ENCODE measurements at places on chromosomes 1 and 21.

GRCh38 chr1:195185321-195185720 lies 1422.9 kb downstream of the KCNT2 start:
- no peak for DNase-seq

- no peak for DNase-seq
Observed at GRCh38 chr1:44707959-44708831, 22.8 kb downstream of the RNU5D-1 start.

GRCh38 chr1:154253671-154254070 lies 18.8 kb upstream of the HAX1 start:
- DNase-seq = no peak

DNA sequence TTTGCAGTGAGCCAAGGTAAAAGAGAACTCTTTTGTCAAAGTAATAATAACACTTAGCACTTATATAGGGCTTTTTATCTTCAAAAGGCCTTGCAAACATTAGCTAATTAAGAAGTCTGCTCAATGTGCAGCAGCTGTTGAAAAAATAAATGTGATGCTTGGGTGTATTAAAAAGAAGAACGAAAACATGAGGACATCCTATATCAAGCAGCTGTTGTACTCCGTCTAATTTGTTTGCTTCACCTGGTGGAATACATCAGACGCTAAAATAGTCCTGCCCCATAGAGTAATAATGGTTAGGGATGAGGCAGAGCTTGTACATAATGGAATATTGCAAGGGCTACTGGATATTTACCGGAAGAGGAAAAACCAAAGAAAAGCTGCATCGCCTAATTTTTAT lies 299.5 kb downstream of the ST6GALNAC3 start:
- DNase-seq = no peak

- no peak for DNase-seq
Observed at GRCh38 chr1:197917805-197918651, 856 bp downstream of the LHX9 start.

DNA sequence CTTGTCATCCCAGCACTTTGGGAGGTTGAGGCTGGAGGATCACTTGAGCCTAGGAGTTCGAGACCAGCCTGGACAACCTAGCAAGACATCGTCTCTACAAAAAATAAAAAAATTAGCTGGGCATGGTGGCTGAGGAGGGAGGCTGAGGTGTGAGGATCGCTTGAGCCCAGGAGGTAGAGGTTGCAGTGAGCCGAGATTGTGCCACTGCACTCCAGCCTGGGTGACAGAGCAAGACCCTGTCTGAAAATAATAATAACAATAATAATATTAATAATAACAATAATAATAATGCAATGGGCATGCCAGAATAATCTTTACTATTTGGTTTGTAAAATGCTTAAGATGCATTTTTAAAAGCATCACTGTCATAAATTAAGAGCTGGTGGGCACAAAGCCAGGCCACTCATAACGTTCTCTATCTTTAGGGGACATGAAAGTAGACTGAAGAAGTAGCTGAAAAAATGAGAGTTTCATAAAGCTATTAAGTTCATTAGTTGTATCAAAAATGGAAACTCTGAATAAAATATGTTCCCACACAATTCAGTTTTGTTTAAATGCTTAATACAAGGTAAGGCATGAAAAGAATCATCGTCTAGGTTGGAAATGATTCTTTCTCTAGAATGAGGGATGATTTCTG lies 51.6 kb upstream of the ITPKB start:
- no peak for DNase-seq

DNA sequence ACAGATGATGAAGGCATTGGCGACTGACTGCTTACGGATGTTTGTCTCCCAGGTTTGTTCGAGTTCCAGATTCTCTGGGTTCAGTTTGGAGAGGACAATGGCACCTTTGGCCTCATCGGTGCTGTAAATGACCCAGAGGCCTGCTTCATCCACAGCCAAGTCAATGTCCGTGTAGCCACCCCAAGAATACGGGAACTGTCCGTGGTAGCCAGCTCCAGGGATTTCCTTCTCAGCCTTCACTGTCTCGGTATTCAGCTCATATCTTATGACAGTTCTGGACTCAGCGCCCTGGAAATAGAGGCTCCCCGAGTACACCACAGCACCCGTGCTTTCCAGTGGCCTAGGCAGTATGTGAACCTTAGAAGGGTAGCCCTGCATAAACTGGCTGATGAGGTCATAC lies 14.1 kb downstream of the MYOCOS start:
- DNase-seq = no peak

GRCh38 chr1:10905841-10906655 lies 106.4 kb upstream of the TARDBP start:
- no peak for DNase-seq

DNA sequence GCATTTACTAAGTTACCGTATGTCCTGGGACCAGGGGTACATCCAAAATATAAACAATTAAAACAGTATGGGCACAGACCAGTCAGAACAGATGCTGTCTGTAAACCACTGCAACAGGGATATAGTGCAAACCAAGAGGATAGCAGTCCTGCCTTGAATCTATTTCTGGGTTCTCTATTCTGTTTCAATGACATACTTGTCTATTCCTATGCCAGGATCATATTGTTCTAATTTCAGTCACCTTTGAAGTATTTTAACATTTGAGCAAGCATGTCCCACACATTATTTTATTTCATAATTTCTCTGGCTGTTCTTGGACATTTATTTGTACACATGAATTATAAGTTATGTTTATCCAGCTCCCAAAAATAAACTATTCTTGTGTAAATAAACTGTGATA lies 28.2 kb upstream of the SYDE2 start:
- DNase-seq = no peak

DNA sequence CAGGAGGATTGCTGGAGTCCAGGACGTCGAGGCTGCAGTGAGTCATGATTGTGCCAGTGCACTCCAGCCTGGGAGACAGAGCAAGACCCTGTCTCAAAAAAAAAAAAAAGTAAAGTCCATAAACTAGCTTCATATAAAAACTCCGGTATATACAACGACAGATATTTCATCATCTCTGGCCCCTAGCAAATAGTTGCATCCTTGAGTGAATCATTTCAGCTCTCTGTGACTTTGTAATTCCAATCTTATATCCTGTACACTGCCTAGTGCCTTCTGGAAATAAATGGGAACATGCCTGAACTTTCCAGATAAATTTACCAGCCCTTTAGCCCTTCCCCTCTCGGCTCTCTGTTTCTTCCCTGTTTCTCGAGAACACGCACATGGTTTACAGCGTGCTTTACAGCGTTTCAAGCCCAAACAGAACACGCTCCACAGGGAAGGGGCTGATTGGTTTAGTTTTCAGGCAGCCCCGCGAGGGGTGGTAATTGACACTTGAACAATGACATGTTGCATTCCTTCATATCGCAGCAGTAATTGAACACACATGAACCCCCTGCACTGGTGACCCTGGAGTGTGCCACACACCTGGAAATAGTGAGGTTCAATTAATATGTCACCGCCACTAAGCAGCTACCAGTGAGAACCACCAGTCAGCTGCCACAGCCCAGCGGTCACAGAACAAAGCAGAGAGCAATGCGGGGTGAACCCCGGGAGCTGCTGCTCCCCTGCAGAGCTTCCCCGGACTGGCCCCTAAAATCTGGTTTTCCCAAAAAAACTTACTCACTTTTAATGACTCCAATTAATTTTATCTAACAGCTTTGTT lies 35.7 kb upstream of the SIM2 start:
- no peak for DNase-seq

DNA sequence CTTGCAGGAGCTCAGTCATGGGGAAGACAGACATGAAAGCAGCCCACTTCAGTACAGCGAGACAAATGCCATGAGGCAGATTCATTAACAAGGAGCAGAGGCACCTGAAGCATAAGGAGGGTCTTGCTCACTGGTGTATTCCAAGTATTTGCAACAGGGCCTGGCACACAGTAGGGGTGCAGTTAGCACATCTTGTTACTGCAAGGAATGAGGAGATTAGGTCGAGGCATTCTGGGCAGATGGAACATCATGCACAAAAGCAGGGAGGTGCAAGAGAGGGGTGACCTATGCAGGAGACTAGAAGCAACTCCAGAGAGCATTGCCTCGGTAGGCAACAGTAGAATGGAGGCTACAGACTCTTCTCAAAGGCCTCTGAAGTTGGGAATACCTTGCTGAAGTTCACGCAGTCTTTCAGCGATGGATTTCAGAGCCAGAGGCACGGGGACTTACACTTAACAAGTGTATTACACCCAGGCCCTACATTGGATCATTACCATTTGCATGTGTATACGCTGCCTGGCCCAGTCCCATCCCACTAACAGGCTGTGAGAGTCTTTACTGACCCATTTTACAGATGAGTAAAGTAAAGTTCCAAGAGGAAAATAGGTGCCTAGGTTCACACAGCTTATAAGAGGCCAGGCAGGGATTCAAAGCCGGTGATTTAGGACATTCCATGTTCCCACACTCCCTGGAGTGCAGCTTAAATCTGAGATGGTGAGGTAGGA lies 82.1 kb downstream of the TRABD2B start:
- DNase-seq = no peak

DNA sequence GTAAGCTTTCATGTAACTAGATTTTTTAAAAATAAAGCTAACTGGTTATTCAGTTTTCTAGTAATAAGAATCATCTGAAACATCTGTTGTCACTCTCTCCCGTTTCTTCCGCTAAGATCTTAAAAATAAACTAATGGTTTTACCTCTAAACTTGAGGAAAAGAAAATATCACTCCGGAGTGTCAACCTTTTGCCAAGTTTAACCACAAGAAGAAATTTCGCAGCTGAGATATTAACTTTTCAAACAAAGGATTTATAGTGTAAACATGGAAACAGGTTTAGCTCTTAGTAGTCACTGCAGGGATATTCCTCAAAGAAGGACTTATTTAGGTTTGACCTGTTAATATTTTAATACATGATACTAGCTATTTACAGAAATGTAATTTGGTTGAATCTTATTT lies 954.9 kb downstream of the ADGRL2 start:
- no peak for DNase-seq

DNA sequence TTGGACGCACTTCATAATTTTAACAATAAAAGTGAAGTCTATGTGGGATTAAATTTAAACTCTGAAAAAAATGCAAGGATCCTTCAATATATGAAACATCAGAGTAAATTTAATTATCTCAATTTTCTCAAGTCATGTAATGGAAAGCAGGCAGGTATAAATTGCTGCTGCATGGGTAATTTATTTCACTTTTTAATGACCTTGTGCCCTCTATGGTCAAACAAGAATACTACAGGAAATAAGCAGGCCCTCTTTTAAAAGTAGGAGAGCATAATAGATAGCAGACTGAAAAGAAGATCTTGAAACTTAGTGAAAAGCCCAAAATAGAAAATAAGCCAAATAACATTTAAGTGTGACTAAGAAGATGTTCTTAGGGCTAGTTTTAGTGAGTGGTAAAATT lies 22.9 kb downstream of the BCAS2 start:
- DNase-seq = no peak

Measured in activated T-helper 1 cell treated with anti-CD3 and anti-CD28 coated beads, Interleukin-2, amount 50 U/mL, for 16 hours (primary cell).